ENCODE measurements at places on chromosomes 7 and 10.

DNA sequence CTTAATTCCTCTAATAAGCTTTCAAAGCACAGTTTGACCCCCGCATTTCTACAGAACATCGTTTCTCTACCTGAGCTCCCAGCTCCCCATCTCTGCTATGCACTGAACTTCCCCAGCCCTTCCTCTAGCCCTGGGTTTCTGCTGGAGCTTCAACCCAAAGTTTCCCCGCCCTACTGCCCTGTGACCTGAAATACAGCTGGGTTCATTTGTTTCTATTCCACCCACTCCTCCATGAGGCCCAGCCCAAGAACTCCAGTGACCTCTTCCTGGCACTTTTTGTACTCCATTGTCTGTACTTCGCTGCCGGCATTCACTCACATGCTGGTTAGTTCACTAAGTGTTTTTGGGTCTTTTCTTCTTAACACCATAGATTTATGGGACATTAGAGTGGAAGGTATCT, 35.8 kb downstream of the ADRB1 start:
- DNase-seq = no peak

DNA sequence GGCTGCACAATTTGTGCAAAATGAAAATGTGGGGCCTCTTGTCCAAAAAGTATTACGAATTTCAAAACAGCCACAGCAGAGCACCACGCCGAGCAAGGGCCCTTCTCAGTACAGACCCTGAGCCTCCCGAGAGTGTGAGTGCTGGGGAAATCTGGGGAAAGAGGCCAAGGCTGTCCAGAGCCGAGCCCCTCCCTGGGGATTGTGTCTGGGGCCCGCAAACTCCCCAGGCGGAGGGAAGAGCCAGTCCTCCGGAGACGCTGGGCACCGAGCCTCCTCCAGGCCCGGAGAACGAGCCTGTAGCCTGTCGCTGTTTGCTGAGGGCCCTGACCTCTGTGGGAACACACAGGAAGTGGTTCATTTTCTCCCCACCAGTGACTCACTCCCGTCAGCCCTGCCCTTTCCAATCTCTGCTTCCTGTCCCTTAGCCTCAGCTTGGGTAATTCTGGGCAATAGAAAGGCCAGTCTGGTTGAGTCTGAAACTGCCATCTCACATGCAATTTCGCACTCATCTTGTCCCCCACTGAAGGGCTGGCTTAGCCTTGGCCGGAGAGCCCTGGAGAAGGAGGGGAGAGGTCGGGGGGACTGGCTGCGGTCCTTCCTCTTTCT, 19.5 kb upstream of the GNA12 start:
- peak; percentile 84 for DNase-seq

- no peak for DNase-seq
Measured at GRCh38 chr7:50825465-50825864, 42.8 kb upstream of the GRB10 start.

DNA sequence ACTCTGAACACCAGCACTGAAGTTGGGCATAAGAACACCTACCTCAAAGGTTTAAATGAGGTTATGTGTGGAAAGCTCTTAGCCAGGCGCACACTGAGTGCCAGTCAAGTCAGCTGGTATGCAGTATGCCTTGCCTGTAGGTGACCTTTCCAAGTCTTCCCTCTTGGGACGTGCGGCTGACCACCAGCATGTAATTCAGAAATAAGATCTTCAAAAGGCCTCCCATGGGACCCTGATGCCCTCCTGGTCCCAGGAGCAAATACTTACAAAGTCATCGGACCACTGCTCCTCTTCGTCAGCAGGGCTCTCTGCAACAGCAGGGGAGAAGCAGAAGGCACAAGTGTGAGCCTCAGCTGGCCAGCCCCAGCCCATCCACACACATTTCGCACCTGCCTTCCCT, 40.8 kb downstream of the BLNK start:
- no peak for DNase-seq

GRCh38 chr7:22821702-22822485, 755 bp downstream of the TOMM7 start:
- peak; percentile 12 for DNase-seq

DNA sequence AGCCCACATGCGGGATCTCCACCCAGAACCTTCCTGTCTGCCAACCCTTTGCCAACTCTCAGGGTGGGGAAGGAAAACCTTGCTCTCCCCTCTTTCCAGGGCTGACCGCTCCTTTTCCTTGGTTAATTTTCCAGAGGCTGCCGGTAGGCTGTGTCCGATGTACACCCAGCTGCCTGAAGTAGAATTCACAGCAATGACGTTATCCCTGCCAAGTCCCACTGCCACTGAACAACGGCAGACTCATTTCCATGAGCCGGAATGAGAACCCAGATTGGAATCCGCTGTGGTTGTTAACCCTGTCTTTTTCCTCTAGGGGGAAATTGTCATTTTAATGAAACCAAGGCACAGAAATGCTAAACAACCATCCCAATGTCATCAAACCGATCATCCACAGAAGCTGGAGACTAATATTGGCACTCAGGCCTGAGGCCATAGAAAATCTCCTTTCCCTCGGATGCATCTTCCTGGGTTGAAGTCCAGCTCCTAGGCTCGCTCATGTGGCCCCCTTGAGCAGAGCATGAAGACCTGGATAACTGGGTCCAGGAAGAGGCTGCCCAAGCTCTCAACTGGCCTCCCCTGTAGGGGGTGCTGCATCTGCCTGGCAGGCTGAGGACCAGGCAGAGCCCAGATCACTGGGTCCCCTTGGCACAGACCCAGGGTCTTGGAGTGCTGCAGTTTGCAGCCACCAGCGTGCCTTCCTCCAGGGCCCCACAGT, 30.4 kb downstream of the KLRG2 start:
- DNase-seq = no peak

DNA sequence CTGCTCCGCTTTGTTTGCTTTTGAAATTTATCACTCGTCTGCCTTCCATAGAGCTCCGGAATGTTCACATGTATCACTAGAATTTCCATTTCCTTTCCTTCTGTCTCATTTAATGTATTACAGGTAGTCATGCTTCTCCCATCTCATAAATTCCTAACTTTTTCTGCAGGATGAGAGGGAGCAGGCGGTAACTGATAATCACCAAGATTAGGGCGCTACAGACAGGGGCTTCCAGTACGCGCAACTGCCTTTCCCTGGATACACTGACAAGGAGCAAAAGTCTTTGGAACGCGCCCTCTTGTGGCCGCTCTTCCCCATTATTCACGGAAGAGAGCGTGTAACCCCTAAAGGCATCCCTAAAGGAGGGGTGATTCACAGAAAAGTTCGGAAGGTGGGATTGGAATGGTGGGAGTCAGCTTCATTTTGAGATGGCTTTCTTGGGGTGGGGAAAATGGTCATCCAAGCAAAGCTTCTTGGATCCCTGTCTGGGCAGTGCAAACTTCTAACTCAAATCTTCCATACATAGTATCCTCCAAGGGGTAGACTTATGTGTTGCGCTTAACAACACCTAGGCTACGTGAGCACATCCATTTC, 6.5 kb downstream of the INHBA start:
- peak; percentile 40 for DNase-seq

DNA sequence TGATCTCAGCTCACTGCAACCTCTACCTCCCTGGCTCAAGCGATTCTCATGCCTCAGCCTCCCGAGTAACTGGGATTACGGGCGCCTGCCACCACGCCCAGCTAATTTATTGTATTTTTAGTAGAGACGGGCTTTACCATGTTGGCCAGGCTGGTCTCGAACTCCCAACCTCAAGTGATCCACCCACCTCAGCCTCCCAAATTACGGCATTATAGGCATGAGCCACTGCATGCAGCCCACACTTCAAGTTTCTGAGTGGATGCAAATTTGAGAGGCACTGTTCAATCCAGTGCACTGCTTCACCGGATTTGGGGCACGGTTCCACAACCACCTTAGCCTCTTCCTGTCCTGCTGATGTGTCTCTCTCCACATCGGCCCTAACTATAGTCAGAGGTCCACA, 16.5 kb downstream of the CNPY1 start:
- DNase-seq = no peak

- DNase-seq = no peak
Measured at GRCh38 chr7:113764401-113765035, 154.3 kb downstream of the PPP1R3A start.

GRCh38 chr10:25023278-25023677, 6.9 kb downstream of the THNSL1 start:
- no peak for DNase-seq

DNA sequence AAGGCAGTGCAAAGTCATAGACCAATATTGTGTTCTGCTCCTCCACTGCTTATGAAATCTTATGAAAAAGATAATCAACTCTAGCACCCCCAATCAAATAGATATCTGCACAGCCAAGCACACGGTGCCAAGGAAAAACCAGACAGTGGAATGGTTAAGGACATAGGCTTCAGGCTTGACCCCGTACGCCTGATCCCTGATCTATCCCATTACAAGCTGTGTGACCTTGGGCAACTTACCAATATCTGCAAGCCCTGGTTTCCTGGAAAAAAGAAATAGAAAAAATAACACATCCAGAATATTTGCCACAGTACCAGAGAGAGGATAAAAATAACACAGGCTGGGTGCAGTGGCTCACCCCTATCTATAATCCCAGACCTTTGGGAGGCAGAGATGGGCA, 56.9 kb downstream of the GRB10 start:
- no peak for DNase-seq

DNA sequence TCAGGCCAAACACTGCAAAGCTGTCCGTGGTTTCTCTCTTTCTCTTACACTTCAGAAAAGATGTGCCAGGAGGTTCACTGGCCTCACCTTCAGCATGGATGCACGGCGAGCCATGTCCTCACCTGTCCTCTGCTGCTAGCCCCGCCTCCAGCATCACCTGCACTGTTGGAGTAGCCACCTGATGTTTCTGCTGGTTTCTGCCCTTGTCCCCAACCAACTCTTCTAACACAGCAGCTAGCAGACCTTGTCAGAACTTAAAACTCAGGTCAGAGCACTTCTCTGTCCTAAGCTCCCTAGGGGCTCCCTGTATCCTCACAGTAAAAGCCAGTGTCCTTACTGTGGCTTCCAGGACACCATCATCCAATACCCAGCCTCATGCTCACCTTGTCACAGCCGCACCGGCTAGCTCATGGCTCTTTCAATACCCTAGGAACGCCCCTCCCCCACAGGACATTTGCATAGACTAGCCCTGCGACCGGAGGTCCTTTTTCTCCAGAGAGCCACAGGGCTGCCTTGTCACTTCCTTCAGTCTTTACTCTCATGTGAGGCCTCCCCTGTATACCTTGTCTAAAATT, 15.2 kb downstream of the PALD1 start:
- DNase-seq = peak; percentile 41

GRCh38 chr7:6158424-6159096, 113.9 kb downstream of the CYTH3 start:
- no peak for DNase-seq

DNA sequence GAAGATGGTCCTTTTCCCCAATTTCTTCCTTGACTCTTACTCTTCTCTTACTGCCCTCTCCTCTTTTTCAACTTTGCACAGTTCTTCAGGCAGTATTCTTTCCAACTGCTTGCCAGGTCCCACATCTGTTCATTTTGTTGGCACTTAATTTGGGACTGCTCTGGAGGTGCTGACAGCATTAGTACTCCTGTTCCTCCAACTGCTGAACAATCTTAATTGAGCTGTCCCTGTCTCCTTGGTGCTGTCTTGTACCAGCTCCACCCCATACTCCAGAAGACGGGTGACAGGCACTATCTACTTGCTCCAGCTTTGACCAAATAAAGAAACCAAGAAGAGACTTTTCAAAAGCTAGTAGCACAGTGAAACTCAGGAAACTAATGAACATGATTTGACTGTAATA, 160.0 kb downstream of the PDE1C start:
- DNase-seq = no peak

DNA sequence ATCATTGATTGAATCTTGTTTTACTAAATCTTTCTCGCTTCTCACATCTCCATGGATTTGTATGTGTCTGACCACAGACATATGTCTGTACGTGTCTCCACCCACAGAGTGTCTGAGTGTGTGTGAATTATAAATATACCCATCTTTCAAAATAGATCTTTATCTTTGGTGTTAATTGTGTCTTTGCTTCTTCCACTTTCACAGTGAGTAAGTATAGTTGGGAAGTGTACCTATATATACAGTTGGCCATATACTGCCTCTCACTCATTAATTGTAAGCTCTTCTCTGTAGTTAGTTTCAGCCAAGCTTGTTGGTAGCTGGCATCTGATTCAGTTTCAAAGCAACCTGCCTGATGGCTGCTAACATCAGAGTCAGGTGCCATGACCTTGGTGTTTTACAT, 18.4 kb downstream of the EEPD1 start:
- no peak for DNase-seq

- DNase-seq = no peak
Measured at GRCh38 chr7:25565002-25565401, 336.7 kb upstream of the NPVF start.

DNA sequence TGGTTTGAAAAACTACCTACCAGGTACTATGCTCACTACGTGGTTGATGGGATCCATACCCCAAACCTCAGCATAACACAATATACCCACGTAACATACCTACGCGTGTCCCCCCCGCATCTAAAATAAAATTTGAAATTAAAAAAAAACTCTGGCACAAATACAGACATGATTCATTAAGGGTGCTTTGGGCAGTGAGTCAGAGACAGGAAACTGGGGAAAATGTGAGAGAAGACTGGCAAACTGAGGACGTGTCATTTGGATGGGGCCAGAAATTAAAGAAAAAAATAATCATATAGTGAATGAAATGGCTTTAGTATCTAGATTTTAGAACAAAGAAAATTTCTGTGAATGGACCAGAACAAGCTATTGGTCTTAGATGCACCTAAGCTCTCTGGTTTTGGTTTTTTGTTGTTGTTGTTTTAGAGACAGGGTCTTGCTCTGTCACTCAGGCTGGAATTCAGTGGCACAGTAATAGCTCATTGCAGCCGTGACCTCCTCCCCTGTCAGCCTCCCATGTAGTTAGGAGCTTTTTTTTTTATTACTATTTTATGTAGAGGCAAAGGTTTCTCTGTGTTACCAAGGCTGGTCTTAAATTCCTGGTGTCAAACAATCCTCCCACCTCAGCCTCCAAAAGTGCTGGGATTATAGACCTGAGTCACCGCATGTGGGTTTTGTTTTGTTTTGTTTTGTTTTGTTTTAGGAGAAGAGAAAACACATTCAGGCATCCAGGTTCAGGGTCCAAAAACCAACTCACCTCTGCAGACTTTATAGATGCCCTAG, 5.9 kb upstream of the PRSS58 start:
- no peak for DNase-seq

GRCh38 chr7:88866265-88866863, 70.8 kb upstream of the TEX47 start:
- DNase-seq = no peak

GRCh38 chr7:114923403-114923713, 1.5 kb downstream of the MDFIC start:
- no peak for DNase-seq

GRCh38 chr7:94403546-94403945, 8.9 kb downstream of the COL1A2 start:
- DNase-seq = no peak

- no peak for DNase-seq
Measured at GRCh38 chr7:44764665-44765578, 16.3 kb downstream of the ZMIZ2 start.

- no peak for DNase-seq
Measured at GRCh38 chr10:49360271-49361177, 35.4 kb downstream of the DRGX start.

- no peak for DNase-seq
Measured at GRCh38 chr7:87456247-87456646, 19.2 kb downstream of the ABCB4 start.

- DNase-seq = no peak
Measured at GRCh38 chr7:149723795-149724495, 49.4 kb downstream of the ZNF467 start.

Measured in stimulated activated CD4-positive, alpha-beta T cell treated with anti-CD3 and anti-CD28 coated beads, Interleukin-15, amount 100 ng/mL, for 24 hours (primary cell).